T-cell (primary cell): ENCODE measurements at places on chromosomes 5 and 9.

DNA sequence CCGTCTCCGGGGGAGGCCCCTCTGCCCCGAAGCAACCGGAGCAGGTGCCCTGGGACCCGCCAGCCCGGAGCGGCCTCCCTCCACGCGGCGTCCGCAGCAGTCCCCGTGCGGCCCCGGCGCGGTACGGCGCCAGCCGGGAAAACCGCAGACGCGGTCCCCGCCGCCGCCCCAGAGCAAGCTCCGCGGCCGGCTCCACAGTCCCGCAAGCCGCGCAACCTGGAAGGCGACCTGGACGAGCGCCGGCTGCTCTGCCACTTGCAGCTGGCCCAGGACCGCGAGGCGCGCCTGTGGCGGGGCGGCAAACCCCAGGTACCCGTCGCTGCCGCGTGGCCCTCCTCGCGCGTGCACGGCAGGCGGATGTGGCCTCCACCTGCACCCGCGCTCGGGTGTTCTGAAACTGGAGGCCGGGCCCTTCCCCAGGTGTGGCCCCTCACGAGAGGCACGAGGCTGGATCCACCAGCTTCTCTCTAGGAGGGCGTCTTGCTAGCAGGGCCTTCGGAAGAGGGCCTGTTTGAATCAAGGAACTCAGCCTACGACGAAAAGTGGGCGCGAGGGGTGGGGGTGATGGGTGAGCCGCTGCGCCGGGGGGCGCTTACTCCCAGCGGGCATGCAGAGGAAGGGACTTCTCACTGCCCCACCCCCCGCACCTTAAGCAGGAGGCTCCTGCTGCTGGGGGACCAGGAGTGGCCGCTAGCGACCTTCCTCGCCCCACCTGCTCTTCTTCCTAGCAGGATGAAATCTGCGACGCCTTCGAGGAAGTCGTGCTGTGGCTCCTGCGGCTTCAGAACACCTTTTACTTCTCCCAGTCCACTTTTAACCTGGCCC lies 602 bp downstream of the CCNI2 start:
- H3K27ac ChIP-seq, result peak overlapping the region; percentile 45
- peaks cover 4% of the 10 kb centered on the region for H3K4me1 ChIP-seq
- no peaks in the 10 kb centered on the region for H3K36me3 ChIP-seq

DNA sequence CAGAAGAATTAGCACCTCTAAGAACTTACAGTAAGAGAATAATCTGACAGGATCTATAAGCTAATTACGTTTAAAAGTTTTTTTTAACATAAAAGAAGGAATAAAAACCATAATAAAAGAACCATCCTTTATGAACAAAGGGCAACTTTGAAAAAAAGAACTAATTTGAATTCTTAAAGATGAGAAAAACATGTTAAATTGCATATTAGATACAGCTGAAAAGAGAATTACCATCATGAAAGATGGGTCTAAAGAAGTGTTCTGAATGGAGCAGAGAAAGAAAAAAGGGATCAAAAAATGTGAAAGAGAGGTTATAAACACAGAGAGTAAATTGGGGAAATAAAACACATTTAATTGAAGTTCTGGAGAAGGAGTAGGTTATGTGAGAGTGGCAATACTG lies 45.8 kb upstream of the IFNK start:
- no peak overlapping the region for H3K27ac ChIP-seq
- no peaks in the 10 kb centered on the region for H3K27me3 ChIP-seq
- H3K4me1 ChIP-seq, result no peaks in the 10 kb centered on the region
- no peak for DNase-seq
- H3K36me3 ChIP-seq, result no peaks in the 10 kb centered on the region
- no peak overlapping the region for H3K4me3 ChIP-seq

- no peak overlapping the region for H3K4me3 ChIP-seq
- H3K4me1 ChIP-seq, result no peaks in the 10 kb centered on the region
- DNase-seq, result no peak
- H3K36me3 ChIP-seq, result no peaks in the 10 kb centered on the region
- no peak overlapping the region for H3K27ac ChIP-seq
These were observed 165.3 kb downstream of the TAF11L14 start for GRCh38 chr5:17799521-17799920.

DNA sequence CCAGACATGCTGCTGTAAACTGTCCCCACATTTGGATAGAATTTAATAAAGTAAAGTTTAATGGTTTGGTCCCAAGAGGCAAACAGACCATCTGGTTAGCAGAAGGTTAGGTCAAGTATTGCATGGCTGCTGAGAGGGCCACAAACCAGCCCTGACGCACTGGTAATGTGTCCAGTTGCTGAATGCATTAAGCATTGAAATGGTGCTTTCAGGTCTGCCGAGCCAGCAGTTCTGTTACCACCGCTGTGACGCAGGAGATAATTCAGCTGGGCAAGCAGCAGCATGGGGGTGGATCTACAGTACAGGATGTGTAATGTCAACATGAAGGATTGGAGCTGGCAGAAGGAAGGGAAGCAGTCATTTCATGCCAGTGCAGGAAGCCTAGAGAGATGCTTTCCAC lies 16.0 kb downstream of the ZNF462 start:
- DNase-seq, result no peak
- H3K36me3 ChIP-seq, result no peaks in the 10 kb centered on the region
- H3K27me3 ChIP-seq, result no peaks in the 10 kb centered on the region
- no peaks in the 10 kb centered on the region for H3K4me1 ChIP-seq

DNA sequence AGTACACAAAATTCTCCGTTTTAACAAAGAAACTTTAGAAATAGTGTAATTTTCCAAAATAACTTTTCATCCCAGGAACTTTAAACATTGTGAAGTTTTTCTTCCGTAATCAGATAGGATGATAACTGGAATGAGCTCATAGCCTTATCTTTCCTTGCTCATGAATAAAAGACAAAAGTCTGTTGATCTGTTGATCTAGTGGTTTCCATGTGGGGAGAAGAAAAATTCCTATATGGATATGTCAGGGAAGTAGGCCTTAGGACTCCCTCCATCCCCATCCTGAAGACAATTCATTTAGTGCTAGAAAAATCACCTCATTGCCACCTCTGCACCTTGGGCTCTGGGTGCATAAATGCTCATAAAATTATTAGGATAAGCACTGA lies 266.6 kb downstream of the SMARCA2 start:
- H3K4me3 ChIP-seq, result no peak overlapping the region
- DNase-seq, result no peak
- H3K36me3 ChIP-seq, result no peaks in the 10 kb centered on the region
- no peaks in the 10 kb centered on the region for H3K4me1 ChIP-seq
- H3K27me3 ChIP-seq, result peaks cover 2% of the 10 kb centered on the region

- H3K4me3 ChIP-seq, result no peak overlapping the region
- no peak overlapping the region for H3K27ac ChIP-seq
- DNase-seq, result no peak
- H3K36me3 ChIP-seq, result no peaks in the 10 kb centered on the region
These were observed 289.5 kb downstream of the DEPDC1B start for GRCh38 chr5:60410427-60410826.

DNA sequence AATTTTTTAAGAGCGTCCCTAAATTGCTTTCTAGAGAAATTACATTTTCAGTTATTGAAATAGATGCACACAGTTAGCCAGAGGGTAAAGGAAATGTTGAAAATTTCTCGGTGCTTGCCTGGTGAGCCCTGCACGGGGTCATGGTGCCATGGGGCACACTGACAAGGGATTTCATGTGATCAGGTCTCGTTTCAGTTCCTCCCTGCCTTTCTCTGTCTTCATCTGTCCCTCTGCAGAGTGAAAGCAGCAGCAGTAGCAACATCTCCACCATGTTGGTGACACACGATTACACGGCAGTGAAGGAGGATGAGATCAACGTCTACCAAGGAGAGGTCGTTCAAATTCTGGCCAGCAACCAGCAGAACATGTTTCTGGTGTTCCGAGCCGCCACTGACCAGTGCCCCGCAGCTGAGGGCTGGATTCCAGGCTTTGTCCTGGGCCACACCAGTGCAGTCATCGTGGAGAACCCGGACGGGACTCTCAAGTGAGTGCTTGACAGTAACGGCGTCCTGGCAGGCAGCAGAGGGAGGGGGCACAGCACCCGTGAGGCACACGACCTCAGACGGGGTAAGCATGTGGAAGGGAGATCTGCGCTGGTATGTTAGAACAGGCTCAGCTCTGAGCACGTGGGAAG lies 89.1 kb upstream of the OTULINL start:
- H3K36me3 ChIP-seq, result peaks cover 5% of the 10 kb centered on the region
- DNase-seq, result no peak
- H3K4me1 ChIP-seq, result no peaks in the 10 kb centered on the region
- no peak overlapping the region for H3K27ac ChIP-seq
- H3K27me3 ChIP-seq, result no peaks in the 10 kb centered on the region
